ENCODE measurements at places on chromosomes 5 and 9.

- DNase-seq, result no peak
Observed at GRCh38 chr5:44568519-44568918, 179.3 kb upstream of the FGF10 start.

GRCh38 chr5:80117446-80117845 lies 82.3 kb downstream of the THBS4 start:
- no peak for DNase-seq

- DNase-seq, result no peak
Observed at GRCh38 chr5:102975045-102975444, 144.9 kb downstream of the GIN1 start.

- DNase-seq, result no peak
Observed at GRCh38 chr5:140546851-140547507, 483 bp upstream of the EIF4EBP3 start.

GRCh38 chr5:90783460-90784333 lies 225.1 kb downstream of the ADGRV1 start:
- peak; percentile 55 for DNase-seq

- no peak for DNase-seq
Observed at GRCh38 chr5:101047181-101047580, 144.1 kb upstream of the ST8SIA4 start.

DNA sequence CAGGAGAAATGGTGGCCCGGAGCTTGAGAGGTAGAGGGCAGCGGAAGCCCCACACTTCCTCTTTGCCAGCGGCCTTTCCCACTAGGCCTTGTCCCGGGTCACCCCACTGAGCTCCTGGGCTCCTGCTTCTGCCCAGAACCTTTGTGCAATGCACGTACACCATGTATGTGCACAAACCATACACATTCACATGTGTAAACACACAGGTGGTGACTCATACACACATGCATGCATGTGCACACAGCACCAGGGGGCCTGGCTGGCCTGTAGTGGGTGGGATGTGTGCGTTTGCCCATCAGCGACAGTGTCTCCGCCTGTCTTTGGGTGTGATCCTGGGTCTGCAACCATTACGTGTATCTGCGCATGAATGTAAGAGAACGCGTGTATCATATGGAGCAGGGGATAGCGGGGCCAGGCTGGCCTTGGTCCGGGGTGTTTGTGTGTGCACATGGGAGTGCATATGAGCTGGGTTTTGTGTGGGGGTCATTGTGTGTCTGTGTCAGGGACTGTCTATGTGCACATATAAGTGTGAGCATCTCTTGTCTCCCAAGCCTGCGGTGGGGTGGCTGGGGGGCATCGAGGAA lies 43.7 kb downstream of the PSD2 start:
- no peak for DNase-seq

GRCh38 chr5:56246769-56247168 lies 13.6 kb upstream of the ANKRD55 start:
- no peak for DNase-seq

DNA sequence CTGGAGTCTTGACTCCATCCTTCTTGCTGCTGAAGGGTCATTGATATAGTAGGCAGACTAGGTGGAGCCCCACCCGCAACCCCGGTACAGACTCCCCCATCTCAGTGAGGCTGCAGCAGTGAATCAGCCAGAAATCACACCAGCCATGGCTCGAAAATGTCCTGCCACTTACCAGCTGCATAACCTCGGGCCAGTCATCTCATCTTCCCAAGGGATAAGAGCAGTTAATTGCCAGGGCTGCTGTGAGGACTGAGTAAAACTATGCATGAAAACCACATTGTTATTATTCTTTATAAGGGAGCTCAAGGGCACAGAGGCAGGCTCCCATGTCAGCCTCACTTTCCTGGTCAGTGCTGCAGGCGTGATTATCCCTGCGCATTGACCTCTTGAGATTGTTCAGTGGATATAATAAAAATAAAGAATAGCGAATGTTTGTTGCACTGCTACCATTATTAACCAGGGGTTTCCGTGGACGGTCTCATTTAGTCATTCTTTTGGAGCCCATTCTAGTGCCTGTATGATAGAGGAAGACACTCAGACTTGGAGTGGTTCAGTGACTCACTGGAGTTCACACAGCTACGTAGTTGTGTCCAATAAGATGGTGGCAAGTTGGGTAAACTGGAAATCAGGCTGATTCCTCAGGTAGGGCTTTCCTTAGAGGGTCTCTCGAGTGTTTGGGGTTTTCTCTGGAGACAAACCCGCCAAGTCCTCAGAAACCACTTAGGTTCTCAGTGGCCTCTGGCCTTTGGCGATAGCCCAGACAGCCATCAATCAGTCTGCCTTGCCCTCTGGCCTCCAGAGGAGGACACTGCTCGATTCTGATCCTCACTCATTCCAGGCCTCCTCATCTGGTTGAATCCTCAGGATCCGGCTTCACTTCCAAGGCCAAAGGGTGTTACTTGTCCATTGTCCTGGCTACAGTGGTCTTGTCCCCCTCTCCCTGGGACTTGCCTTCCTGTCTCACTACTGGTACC lies 39.9 kb downstream of the COL15A1 start:
- no peak for DNase-seq

DNA sequence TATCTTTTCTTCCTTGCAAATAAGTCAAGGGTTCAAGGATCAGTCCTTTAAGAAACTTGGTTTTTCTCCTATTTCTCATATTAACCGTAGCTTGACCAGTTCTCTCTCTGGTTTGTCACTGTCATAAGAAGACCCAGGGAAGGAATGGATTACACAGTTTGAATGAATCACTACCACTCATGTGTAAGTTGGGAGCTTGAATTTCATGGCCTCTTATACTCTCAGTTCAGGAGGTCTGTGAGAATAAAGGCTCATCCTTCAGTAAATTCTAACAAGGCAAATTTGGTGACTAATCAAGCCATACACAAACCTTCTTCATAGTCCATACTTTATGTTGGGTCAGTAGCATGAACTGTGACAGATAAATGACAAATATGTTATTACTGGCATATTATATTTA lies 323.1 kb upstream of the ACTBL2 start:
- no peak for DNase-seq

GRCh38 chr5:53948598-53948997 lies 361.8 kb downstream of the ARL15 start:
- no peak for DNase-seq

DNA sequence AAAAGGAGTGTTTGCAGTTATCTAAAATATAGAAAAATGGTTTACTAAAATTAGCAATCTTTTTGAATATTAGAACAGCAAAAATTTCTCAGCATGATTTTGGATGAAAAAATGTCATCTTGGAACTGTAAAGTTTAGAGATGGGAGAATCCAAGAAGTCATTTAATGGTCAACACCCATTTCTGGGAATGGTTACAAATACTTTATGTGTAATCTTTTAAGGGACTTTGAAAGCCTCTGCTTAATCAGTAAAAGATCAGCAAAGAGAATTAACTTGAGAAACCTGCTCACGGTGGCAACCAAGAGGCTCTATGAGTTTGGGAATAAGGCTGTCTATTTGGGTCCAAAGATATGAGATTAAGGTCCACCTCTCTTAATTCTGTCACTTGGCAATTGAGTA lies 13.0 kb downstream of the C1QTNF3 start:
- no peak for DNase-seq

- DNase-seq, result peak; percentile 74
Observed at GRCh38 chr5:154197801-154198491, 7.4 kb downstream of the GALNT10 start.

DNA sequence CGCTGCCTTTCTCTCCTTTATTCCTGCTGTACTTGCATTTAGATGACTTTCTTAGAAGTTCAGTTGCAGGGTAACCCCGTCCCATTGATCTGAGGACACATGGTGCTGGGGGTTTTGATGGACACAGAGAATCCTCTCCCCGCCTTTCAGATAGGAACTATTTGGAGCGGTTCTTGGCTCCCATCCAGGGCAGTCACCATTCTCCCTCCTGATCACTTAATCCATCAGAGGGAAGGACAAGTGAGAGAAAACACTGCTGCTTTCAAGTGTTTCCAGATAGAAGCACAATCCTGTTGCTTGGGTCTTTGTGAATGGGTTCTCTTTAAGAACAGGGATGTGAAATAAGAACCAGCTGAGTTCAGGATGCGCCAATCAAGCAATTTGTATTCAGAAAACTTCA lies 85.2 kb downstream of the IRX1 start:
- no peak for DNase-seq

DNA sequence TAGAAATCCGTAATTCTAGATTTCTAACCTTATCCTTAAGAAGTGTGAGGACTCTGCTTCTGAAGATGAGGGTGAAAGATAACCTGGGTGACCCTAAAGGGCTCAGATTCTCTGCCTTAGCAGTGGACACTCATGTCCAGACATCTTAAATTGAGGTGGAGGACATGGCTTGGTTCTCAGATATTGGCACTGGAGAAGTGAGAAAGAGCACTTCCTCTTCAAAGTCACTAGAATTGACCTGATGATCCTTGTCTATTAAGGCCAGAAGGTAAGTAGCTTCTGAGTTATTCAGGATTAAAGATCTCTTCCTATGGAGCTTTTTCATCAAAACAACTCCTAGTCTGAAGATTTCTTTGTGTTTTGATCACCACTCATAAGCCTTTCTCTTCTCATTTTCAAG lies 54.8 kb downstream of the C9 start:
- no peak for DNase-seq

GRCh38 chr5:163347671-163348070 lies 89.7 kb upstream of the CCNG1 start:
- peak; percentile 63 for DNase-seq

GRCh38 chr5:153542536-153542935 lies 52.1 kb downstream of the GRIA1 start:
- DNase-seq, result no peak

- DNase-seq, result peak; percentile 77
Observed at GRCh38 chr5:150779397-150780186, 1.0 kb downstream of the SMIM3 start.

DNA sequence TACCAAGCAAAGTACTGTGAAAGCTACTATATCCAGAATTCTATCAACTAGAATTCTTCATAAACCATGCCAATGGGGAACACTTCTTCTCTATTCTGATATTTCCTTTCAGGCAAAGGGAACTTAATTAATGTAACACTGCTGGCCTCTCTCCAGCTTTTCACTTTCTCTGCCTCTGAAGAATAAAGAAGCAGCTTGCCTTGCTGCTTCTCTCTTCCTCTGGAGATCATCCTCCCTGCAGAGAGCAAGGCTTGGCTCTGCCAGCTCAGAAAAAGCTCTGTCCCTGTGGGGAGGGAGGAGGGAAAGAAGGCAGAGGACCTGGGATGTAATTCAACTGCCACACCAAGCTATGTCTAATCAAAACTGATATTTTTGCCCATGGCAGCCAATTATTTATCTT lies 6.5 kb downstream of the CTNND2 start:
- DNase-seq, result no peak

- no peak for DNase-seq
Observed at GRCh38 chr9:23979491-23979890, 153.5 kb upstream of the ELAVL2 start.

DNA sequence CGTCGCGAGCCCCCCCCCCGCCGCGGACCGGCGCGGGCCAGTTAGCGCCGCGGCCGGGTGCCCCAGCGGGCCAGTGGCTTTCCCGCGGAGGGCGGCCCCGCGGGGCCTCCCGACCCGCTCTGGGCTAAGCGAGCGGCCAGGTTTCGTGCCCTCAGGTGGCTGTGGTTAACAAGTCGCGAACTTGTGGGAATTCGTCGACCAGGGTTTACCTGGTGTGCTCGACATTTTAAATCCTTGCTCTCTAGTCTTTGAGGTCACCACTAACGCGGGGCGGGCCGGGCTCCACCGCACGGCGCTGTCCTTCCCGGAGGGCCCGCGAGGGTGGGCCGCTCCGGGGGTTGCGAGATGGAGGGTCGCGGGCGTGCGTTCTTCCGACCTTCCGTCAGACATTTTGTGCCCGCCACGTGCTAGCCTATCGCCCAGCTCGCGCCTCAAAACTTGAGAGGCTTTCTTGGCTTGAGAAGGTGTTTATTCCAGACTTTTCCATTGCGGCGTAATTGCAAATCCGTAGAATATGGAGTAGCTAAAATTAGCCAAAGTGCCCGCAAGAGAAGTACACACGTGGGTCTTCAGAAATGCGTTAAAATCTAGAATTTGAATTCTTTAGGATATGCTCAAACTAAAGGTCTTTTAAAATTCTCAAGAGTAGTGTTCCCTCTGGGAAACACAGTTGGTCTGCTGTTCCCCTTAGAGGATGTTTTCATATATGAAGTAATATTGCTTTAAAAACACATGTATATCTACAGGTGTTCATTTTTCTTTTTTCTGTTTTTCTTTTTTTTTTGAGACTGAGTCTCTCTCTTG lies 2.1 kb downstream of the ANP32B start:
- no peak for DNase-seq

DNA sequence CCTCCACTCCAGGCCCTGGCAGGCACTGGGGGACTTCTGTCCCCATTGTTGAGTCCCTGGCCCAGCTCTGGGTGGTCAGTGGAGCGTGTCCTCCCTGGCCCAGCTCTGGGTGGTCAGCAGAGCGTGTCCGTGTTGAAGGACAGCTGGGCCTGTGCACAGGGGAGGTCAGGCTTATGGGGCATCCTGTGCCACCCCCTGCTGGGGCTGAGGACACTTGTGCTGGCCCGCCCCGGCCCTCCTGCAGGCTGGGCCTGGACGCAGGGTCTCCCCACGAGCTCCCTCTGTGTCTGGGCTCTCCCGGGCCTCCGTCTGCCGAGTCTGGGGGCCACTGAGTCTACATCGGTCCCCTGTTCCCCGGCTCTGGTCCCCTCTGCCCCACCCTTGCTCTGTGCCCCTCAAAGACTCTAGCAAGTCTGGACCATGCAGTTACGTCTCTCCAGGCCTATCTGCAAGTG lies 11.5 kb upstream of the CLIC3 start:
- no peak for DNase-seq

GRCh38 chr5:369151-369868 lies 47.8 kb downstream of the AHRR start:
- peak; percentile 44 for DNase-seq

GRCh38 chr5:159203351-159203750 lies 6.0 kb downstream of the RNF145 start:
- DNase-seq, result no peak

DNA sequence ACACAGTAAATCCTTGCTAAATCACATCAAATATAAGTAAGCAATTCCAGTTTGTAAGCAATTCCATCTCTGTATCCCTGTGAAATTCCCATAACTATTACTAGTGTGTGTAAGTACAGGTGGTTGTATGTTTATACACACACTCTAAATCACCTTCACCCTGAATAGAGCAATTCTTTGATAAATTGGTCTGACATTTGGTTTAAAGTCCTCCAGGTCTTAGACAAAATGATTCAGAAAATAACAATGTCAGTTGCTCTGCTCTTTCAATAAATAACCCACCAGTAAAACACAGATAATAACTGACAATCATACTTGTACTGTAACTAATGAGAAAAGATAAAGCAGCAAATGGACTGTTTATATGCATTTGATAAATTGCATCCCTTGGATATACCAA lies 226.3 kb downstream of the SPOCK1 start:
- no peak for DNase-seq

- DNase-seq, result no peak
Observed at GRCh38 chr9:137423514-137424291, 510 bp downstream of the NOXA1 start.

GRCh38 chr9:91359734-91360470 lies 1.8 kb downstream of the AUH start:
- DNase-seq, result no peak
